ENCODE measurements at places on chromosomes 12 and 14.

DNA sequence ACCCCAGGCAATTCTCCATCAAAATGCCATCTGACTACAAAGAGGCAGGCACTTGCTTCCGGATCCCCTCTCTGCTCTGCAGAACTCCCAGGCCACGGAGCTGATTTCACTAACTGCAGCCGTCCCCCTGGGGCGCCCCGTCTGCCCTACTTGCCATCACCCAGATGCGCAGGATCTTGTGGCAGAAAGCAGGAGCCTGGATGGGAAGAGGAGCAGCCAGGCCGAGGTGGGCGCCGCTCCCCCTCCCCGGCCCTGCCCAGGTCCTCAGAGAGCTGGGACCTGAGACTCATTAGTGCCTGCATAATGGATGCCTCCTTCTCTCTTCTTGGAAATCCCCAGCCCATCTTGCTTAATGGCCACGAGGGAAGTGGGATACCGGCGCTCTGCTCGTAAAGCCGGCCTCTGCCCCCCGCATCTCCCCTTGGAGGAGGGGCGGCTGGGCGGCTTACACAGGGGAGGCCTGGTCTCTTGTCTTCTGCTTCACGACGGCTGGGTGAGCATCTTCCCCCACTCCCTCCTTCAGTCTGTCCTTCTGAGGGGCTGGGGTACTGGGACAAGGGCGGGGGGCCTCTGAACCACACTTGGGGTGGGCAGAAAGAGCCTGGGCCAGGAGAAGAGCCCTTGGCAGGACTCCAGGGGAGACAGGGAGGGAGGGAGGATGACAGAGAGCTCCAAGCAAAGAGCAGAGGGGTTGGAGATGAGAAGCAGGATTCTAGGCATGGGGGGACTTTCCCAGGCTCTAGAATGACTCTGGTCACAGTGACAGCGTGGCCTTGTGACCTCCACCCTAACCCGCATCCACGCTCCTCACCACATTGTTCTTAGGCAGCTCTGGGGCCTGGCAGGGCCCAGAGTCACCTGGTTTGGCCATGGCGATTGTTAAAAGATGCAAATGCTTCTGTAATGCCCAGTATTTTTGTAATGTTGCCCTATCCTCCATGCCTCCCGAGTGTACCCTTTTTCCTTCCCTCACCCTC, 19.4 kb upstream of the EML1 start:
- DNase-seq: no peak

GRCh38 chr12:113151655-113152054, 2.1 kb downstream of the CFAP73 start:
- DNase-seq: no peak

DNA sequence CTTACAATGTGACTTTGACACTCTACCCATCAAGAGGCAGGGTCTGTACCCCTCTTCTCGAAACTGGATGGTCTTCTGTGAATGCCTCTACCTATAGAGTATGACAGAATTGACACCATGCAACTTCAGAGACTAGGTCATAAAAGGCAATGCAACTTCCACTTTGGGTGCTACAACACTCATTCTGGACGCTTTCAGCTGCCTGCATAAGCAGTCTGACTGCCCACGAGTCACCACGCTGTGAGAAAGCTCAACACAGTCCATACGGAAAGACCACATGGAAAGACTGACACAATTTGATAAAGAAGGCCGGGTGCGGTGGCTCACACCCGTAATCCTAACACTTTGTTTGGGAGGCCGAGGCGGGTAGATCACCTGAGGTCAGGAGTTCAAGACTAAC, 14.9 kb downstream of the SLC7A7 start:
- no peak for DNase-seq

GRCh38 chr12:52552055-52552454, 890 bp downstream of the KRT71 start:
- no peak for DNase-seq

- no peak for DNase-seq
These were observed 157.2 kb upstream of the SYT10 start for GRCh38 chr12:33596814-33597213.

DNA sequence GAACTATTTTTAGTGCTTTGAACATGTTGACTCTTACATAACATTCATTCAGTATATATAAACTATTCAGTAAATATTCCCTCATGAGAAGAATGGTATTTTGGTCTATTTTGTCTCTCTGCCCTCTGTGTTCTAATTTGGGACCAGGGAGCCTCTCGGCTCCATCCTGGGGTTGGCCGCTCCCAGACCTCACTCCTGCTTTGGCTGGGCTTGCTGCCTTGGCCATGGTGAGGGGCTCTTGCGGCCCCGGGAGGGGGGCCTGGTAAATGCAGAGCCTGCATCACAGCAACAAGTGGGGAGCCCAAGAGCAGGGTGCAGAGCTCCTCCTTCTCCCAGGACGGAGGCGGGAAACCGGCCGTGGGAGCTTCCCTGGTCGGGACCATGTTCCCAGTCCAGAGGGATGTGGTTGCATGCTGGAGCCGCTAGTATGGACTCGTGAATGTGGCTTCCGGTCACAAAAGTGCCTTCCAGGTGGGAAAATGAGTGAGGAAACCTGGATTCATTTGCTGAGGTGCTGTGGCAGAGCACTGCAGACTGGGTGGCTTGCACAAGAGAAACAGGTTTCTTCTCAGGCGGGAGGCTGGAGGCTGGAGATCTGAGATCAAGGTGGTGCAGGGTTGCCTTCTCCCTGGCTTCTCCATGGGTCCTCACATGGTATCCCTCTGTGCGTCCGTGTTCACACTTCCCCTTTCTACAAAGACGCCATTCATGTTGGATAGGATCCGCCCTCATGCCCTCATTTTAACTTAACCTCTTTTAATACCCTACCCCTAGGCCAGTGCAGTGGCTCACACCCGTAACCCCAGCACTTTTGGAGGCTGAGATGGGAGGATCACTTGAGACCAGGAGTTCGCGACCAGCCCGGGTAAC, 250.2 kb downstream of the CACNA1C start:
- no peak for DNase-seq

DNA sequence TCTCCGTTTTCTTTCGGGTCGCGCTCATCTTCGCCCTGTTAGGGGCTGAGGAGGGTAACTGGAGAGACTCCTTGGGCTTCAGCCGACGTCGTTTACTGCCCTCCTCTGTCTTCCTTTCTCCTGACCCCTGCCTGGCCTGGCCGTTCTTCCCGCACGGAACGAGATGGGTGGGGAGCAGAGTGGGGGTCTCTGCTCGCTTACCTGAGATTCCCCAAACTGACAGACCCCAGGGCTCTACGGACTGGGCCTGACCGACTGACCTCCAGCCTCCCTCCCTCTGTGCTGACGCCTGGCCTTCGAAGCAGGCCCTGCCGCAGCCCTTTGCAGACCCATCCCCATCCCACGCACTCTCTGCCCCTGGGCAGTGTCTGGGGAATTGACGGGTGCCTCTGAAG, 439 bp downstream of the GOLGA5 start:
- no peak for DNase-seq

- DNase-seq: no peak
These were observed 113.9 kb downstream of the PHLDA1 start for GRCh38 chr12:75917715-75918114.

GRCh38 chr14:35122696-35123387, 490 bp downstream of the PRORP start:
- DNase-seq: no peak

DNA sequence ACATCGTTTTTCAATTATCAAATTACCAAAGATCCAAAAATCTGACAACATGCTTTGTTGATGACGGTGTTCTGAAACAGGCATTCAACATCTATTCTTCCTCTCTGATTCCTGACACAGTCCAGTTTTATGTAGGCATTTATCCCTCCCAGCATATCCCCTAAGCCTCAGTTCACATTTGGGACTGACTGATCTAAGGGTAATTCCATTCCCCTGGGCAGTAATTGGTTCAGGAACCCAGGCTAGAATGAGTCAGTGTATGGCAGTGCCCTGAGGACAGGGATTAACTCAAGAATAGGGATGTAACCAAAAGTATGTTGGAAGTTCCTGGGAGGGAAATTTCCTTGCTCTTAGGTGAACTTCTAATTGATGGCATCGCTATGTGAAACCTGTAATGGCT, 10.3 kb upstream of the PCNX1 start:
- DNase-seq: no peak

DNA sequence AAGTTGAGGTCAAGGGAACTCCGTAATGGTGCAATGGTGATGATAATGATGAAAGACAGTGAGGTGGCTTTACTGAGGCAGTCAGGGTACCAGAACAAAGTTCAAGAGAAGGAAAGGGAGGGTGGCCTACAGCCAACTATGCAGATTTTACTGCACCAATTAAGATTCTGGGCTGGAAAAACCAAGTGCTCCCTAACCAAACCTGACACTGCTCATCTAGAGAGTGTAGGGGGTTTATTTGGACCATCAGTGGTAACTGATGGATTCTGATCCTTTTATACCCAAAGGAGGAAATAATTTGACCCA, 387 bp downstream of the LRRC9 start:
- DNase-seq: no peak

DNA sequence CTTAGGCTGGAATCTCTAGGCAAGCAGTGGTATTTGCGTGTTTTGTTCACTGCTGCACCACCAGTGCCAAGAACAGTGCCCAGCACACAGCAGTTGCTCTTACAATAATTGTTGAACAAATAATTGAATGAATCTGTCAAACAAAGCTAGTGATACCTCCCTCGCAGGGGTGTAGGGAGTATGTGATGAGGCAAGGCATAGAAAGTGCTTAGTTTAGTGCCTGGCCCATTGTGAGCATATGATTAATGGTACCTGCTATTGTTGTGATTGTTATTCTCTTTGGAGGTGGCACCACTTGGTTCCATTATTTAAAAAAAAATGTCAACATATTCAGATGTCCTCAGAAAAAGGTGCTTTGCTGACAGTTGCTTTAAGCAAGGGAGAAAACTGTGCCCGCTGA, 210.1 kb upstream of the TBX3 start:
- no peak for DNase-seq

GRCh38 chr14:69303086-69303485, 43.1 kb downstream of the GALNT16 start:
- DNase-seq: no peak

DNA sequence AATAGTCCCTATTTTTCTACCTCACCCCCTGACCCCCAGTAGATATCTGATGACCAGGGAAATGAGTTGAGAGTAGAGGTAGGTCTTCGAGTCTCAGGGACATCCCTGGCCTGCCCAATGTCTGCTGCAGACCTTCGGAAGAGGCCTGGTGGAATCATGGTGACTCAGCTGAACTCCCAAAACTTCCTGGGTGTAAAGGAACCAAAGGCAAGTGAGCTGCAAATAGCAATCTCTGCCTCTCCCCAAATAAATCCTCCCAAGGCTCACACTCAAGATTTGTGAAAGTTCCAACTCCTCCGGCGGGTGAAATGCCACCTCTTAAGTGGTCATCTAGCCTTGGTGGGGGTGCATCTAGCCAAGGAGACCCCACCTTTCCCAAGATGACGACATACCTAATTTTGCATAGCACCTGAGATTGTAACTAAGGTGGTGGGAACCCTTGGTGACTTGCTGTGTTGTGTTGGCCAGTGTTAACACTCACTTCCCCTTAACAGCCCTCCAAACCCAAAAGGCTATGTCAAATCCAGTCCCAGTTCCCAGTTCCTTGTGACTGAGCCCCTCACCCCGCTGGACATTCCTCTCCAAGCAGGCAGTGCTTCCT, 6.3 kb downstream of the ZFP36L1 start:
- no peak for DNase-seq

- no peak for DNase-seq
These were observed 126.3 kb downstream of the ESRRB start for GRCh38 chr14:76502219-76502618.

GRCh38 chr14:94177806-94178205, 3.7 kb downstream of the PPP4R4 start:
- DNase-seq: no peak

DNA sequence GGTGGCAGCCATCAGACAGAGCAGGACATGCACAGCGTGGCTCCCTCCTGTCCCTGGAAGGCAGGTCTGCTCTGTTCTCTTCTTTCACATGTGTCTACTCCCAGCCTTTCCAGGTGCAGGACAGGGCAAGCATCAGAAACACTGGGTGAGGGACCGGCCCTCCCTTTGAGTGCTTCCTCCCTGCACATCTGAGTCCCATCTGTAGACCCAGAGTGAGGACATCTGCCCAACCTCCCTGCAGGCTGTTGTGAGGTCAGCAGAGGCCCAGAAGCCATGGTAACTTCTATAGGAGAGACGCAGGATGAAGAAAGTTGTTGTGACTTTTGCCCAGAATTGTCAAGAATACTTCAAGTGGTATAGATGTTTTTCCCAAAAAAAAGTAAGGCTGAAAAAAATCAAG, 282.7 kb downstream of the CACNA1C start:
- no peak for DNase-seq

GRCh38 chr12:107184359-107184930, 91.1 kb upstream of the CRY1 start:
- DNase-seq: no peak

DNA sequence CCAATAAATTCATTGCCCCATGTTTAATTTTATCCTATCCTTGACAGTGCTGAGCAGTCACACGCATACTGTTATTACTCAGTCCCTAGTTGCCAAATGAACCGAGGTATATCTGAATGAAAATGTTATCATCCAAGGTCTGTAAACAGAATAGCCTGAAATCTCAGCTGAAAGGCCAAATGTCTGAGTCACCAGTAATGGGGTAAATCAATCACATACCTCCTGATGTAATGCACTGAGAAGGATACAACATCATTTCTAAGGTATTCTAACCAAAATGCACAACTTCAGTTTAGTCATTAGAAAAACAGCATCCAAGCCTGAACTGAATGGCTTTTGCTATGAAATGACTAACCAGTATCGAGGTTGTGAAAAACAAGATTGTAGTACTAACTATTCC, 228.6 kb downstream of the DPF3 start:
- DNase-seq: no peak

- DNase-seq: no peak
These were observed 34.2 kb upstream of the DEGS2 start for GRCh38 chr14:100193417-100194357.

DNA sequence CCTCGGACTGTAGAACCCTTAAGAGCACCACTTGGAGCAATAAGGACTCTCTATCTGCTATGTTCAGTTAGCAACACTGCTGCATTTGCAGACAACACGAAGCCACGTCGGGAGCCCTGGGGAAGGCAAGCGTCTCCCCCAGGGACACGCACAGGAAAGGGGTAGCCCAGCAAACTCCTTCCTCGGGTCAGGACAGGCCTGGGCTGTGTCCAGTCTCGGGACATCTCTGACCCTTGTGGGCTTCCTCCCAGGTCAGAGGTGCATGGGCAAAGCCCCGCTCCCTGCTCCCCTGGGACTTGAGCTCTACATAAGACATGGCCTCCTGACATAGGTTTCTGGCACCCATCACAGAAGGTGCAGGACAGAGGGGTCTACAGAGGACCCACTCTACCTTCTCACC, 119.5 kb downstream of the PIWIL1 start:
- DNase-seq: no peak

Data from NCI-H1048 (cell line).